ENCODE measurements at places on chromosomes 4 and X.

- DNase-seq: peak; percentile 21
These were observed 578 bp downstream of the DCUN1D4 start for GRCh38 chr4:51843309-51844152.

- DNase-seq: no peak
These were observed 150.5 kb downstream of the ZNF330 start for GRCh38 chr4:141371206-141371605.

GRCh38 chrX:20143561-20143960, 1.9 kb upstream of the EIF1AX start:
- no peak for DNase-seq

- no peak for DNase-seq
These were observed 108.2 kb upstream of the SORBS2 start for GRCh38 chr4:185920171-185920570.

- no peak for DNase-seq
These were observed 13.1 kb downstream of the GASK1B start for GRCh38 chr4:158159718-158160094.

DNA sequence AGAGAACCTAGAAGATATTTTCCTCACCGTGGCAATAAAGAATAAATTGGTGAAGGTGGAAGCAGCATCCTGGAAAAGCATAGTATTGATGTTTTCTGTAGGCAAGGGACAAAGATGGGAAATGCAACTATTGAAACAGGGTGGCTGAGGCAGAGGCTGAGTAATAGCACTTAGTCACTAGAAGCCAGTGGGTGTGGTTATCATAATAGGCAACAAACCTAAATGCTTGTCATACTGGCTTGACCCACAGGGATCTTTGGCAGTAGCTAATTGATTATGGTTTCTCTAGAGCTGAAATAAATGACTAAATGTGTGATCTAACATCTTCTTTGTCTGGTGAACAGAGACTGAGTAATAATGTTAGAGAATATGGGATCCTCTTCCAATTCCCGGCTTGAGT, 353.6 kb upstream of the RPS6KA3 start:
- no peak for DNase-seq

GRCh38 chr4:136036744-136037143, 1495.5 kb downstream of the PCDH18 start:
- no peak for DNase-seq

GRCh38 chrX:45134775-45135174, 65.9 kb downstream of the DIPK2B start:
- DNase-seq: no peak

All from activated CD8-positive, alpha-beta memory T cell treated with anti-CD3 and anti-CD28 coated beads for 48 hours (primary cell).